ENCODE measurements at places on chromosomes 3 and 15.
A peak's percentile ranks its signal among the peaks of the same experiment; 100 is the strongest.

GRCh38 chr15:60523056-60523455 is 44.1 kb upstream of the ICE2 start:
- peak; percentile 44 for DNase-seq

GRCh38 chr3:13301286-13301987 is 118.7 kb downstream of the NUP210 start:
- DNase-seq: peak; percentile 83

DNA sequence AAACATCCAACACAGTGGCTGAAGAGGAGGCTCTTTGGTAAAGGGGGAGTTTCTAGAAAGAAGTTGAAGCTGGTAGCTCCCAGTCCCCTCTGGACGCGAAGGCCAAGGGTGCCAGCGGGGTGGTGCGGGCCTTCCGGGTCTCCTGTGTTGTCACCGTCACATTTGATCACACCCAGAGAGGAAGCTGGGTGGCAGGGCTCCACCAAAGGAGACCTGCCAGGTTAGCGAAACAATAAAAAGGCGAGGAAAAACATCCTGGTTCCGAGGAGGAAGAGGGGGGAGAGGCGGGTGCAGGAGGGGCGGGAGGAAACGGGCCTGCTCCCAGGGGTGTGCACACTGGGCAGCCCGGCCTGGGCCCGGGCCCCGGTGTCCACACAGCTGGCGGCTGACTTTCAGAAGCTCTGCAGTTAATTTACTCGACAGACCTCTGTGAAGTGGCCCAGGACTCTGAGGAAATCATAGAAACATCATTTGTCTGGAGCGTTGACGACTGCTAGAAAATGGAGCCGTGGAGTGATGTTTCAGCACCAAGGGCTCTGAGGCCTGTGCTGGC is 12.1 kb downstream of the HEG1 start:
- DNase-seq: no peak

GRCh38 chr15:72227720-72228119 is 3.3 kb downstream of the PKM start:
- no peak for DNase-seq

- peak; percentile 28 for DNase-seq
Measured at GRCh38 chr3:51269466-51269865, 115.6 kb upstream of the MANF start.

DNA sequence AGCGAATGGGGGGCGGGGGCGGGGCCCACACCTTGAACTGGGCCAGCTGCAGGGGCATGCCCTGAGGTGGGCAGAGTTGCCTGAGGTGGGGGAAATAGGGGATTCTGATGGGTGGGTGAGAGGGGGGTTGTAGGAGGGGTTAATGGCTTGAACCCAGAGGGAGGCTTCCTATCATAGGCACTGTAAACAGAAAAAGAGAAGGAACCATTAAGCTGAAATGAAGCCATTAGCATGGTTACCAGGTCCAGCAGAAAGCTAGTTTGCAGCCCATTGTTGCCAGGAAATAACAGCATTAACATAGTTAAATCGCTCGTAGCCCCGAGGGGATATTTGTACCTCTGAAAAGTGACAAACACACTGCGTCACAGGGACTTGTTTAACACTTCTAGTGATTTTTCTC is 29.0 kb downstream of the ETV5 start:
- no peak for DNase-seq

DNA sequence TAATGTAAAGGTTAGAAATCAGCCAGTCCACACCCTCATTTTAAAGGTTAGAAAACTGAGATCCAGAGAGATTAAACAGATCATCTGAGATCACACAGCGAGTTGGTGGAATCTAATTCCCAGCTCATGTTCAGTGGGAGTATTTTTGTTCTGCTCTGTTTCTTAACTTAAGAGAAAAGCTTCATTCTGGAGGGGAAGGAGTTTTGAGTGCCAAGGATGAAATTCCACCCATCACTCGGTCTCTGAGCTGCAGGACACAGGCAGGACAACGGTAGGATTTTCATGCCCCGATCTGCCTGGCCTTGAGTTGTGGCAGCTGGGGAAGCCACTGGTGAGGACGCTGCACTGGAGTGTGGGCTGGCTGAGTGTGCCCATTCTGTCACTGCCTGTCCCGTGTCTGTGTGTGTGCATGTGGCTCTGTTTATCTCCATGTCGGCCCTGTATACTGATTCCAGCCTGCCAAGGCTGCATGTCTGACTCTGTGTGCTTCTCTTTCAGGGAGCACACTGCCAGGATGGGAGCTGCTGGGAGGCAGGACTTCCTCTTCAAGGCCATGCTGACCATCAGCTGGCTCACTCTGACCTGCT is 94.3 kb downstream of the CEMIP start:
- no peak for DNase-seq

DNA sequence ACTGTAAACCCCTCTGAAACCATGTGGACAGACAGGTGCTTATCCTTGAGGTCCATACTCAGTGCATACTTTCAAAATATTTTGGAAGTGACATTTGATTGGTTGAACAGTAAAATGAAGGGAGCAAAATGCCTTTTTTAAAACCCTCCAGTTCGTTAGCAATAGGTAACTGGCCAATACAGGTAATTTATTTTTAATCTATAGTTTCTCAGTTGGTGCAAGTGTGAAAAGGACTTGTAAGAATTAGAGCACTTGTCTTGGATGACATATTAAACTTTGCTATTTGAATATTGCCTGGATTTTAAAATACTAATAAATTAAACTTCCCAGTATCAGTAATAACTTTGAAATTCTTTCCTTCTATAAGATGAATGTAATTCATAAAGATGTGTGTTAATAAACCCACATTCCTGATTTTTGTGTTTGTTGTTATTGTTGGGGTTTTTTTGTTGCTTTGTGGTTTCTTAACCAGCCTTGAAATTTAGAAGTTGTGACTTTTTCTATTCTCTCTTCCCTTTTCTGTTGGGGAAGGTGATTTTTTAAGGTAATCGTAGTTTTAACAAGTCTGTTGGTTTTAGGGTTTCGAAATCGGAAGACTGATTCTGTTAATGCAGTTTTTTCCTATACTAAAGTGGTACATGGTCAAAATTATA is 90.0 kb downstream of the STT3B start:
- DNase-seq: no peak

DNA sequence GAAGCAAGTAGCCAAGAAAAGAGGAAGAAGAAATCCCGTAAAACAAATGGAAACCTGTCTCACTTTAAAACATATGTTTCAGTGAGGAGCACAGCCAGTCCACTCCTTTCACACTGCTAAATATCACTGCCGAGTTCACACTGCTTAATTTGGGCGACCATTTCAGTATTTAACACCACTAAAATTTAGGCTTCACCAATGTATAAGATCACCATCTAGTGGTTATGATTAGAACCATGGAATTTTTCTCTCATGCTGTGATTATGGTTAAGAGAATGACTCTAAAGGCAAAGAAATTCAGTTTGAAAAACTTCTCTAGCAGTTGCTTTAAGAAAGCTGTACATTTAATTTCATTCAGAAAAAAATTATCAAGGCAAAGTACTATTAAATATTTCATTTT is 16.6 kb downstream of the SLC4A7 start:
- DNase-seq: peak; percentile 75

All from fibroblast of lung (primary cell).